Esophagus squamous epithelium (tissue), 5 donors: ENCODE measurements at places on chromosomes 5 and 9. TPM values are rescaled to one million over a fixed set of nuclear protein-coding genes. Genes with fewer than 3 reads are reported as not detected.

GRCh38 chr5:168329302-168329701 lies 37.9 kb downstream of the WWC1 start:
- no peak for DNase-seq

DNA sequence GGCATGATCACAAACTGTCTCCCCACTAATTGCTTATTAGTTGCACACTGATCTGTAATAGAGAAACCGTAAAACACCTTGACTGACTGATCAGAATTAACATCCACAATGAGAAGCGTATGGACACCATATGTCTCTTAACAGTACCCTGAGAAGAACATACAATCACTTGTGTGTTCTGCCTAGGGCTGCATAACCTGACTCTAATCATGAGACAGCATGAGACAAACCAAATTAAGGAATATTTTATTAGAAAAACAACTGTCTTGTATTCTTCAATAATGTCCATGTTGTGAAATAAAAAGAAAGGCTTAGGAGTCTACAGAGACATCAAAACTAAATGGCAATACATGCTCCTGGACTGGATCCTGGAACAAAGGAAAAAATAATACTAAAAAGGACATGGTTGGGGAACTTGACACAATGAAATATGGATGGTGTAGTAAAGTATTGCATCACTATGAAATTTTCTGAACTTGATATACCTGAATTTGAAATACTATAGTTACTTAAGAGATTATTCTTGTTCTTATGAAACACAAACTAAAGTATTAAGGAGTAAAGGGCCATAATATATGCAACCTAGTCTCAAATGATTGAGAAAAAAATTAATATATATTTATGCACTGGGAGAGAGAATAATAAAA lies 162.1 kb downstream of the CWC27 start:
- no peak for DNase-seq

DNA sequence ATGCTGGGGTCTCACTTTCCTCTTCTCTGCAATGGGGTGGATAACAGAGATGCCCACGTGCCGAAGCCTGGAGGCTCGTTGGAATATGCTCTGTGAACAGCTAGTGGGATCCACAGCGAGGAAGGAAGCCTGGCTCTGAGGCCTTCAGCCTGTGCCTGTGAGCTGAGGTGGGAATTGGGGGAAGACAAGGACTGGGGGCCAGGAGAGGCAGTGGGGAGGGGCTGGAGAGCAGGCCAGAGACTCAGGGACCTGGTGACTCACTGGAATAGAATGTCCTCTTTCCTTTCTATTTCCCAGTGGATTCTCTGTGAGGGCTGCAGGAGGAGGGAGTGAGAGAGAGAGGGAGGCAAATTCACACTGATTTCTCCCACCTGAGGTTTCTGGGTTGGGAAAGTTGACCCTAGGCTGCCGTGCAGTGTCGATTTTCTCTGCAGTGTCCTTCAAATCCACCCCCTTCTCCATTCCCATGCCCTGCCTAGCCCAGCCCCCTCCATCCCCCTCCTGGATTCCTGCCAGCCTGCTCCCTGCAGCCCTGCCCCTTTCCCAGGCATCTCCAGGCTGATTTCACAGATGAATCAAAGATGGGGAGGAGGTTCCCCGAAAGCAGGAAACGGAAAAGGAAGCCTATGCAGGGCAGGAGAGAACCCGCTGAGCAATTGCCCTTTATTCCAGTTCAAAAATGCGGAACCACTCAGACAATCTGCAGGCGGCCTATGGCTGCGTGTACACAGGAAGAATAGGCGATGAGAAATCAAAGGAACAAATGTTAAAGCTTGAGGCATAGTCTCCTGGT lies 1.4 kb upstream of the SPAAR start:
- no peak for DNase-seq

- DNase-seq = no peak
These were observed 562.7 kb upstream of the DMAC1 start for GRCh38 chr9:8362250-8362649.

SLC6A7 gene
- total RNA-seq = not detected

FSTL4 gene
- total RNA-seq = 0.53 TPM

TLR4 gene
- 9.1 TPM for total RNA-seq
